ENCODE measurements at places on chromosomes 5 and 9.

DNA sequence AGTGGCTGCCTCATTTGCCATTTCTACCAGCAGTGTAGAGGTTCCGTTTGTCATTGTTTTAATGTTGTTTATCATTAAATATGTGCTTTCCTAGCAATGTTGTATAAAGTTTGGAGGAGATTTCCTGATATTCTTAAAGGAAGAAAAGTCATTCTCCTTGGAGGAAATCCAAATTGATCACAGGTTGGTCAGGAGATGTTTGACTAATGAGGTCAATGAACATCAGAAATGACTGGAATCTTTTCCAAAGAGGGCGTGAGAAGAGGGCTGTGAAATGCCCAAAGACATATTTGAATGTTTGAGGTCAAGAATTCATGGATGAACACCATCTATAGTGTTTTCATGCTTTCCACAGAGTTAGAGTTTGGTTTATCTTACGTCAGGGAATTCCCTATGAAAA, 471.3 kb downstream of the MAT2B start:
- no peak for DNase-seq

DNA sequence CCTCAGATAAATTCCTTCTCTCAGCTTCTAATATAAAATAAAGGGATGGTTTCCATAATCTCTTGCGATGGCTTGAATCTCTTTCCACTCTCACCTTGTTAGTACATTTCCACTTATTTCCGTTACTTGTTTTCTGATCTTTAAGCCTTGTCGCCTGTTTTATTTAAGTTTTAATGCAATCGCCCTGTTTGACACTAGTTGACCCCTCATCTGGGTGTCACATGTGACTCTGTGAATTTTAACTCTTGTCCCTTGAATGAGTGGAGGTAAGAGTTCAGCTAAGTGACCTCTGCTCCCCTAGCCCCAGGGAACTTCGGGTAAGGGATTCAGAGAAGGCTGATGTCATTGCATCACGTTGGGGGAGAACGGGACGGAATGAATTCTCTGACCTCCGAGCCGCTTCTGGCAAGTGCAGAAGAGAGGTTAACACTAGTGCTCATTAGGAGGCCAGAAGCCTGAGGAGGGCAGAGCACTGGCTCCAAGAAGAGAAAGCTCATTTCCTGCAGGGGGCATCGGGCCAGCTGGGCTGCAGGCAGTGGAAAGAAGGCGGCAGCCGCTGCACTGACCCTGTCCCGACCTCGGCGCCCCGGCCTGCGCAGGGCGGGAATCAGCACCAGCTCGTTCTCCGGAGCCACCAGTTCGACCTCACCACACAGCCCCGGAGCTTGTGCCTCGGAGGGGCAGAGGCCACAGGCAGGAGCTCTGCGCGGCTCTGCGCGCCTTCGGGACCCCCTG, 569 bp downstream of the HINT2 start:
- DNase-seq, result peak; percentile 90

GRCh38 chr5:131684595-131684994, 49.6 kb upstream of the RAPGEF6 start:
- no peak for DNase-seq

DNA sequence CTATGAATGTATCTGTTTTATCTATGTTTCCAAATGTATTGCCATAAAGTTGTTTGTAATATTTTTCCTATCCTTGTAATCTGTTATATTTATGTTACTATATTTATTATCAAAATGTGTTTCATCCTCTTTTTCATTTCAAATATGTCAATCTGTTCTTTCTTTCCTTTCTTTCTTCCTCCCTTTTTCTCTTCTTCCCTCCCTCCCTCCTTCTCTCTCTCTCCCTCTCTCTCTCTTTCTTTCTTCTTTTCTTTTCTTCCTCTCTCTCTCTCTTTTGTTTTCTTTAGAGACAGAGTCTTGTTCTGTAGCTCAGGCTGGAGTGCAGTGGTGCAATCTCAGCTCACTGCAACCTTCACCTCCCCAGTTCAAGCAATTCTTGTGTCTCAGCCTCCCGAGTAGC, 91.3 kb downstream of the GTF3C4 start:
- no peak for DNase-seq

- no peak for DNase-seq
Observed at GRCh38 chr5:161190086-161190485, 338.1 kb upstream of the ATP10B start.

- peak; percentile 80 for DNase-seq
Observed at GRCh38 chr5:50969151-50970031, 303.0 kb downstream of the PARP8 start.

DNA sequence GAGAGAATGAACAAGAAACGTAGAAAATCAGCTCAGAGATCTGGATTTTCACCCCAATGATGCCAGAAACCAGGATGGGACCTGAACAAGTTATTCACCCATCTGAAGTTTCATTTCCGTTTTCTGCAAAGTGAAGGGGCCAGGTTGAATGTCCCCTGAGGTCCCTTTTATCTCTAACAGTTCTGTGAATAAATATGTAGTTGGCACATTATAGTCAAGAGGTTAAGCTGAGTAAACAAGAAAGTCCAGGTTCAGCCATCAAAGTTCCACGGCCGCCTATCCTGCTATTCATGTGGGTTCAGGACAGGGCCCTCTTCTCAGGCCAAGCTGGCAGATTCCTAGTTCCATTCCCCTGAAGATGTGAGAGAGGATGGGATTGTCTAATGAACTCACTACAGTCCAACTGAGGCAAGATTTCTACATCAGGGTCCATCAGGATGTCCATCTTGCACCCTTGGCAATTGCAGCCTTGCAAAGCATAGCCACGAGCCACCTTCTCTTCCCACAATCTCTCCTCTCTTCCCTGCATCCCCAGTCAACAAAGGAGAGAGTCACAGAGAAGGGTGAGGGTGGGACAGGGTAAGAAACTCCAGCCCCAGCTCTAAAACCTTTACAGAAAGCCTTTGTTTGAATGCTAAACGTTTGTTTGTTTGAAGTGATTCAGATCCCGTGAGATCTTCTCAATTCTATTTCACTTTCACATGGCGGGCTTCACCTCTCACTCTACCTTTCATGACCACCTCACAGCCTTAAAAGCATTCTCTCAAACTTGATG, 311.0 kb downstream of the SLIT3 start:
- no peak for DNase-seq

- DNase-seq, result no peak
Observed at GRCh38 chr5:131285703-131286399, 22.0 kb downstream of the CDC42SE2 start.

GRCh38 chr9:127390563-127390962, 6.4 kb upstream of the SLC2A8 start:
- no peak for DNase-seq

DNA sequence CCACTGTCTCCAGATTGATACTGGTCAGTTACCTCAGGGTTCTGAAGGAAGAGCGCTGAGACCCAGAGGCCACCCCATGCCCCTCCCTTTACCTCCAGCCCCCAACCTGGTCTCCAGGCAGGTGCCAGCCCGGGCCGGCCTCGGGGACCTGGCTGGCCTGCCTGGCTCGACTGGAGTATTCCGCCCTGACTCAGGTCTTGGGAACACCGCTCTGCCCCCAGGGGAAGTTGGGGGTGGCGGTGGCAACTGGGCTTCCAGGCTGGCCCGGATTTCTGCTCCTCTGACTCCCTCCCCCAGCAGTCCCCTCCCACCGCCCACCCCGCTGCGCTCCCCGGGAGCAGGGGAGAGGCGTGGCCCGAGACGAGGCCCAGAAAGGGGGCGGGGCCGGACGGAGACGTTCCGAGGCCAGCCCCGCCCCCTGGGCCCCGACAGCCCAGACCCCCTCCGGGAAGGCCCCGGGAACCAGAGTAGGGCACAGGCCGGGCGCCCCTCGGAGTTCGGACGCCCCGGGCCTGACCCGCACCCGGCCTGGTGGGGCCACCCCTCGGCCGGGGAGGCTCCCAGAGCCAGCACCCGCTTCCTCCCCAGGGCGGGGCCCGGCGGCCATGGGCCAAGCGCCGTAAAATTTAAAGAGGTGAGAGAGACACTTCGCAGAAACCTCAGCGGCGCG, 82.5 kb upstream of the ZBTB43 start:
- peak; percentile 42 for DNase-seq

DNA sequence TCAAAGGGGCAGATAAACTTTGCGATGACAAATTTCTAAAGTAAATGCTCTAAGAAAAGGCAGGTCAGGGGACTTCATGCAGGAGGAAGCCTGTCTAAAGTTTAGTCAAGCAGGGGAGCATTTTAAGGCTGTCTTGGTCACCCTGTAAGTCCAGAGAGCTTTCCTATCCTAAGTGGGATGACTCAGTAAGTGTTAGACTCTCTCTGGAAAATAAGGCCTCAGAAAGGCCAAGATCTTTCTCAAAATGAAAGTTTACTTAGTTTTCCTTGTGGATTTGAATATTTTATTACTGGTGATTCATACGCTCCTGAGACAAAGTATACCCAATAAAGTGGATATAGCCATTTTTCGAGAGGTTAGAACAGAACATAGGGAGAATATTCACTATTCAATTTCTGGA, 806.9 kb upstream of the CDH9 start:
- DNase-seq, result no peak

- DNase-seq, result no peak
Observed at GRCh38 chr9:106023455-106023854, 329.1 kb downstream of the TMEM38B start.

GRCh38 chr5:121758615-121759014, 93.1 kb upstream of the FTMT start:
- DNase-seq, result peak; percentile 45

GRCh38 chr9:26331223-26331622, 561.4 kb downstream of the CAAP1 start:
- no peak for DNase-seq

- DNase-seq, result no peak
Observed at GRCh38 chr9:137454597-137455358, 4.4 kb downstream of the NSMF start.

DNA sequence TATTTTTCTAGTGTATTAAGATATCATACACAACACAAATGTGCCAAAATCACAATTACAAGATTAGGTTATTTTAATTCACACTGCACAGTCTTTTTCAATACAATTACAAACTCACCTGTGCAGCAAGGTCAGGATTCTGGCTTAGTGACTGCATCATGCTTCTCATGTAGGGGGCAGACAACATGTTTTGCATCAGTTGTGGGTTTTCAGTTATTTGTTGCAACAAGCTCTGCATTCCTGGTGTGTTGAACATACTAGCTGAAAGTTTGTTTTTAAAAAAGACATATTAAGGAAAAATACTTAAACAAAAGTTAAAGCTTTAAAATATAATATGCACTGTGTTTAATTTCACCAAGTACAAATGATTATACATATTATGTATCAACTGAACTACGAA, 38.7 kb downstream of the UBQLN1 start:
- no peak for DNase-seq

GRCh38 chr9:37371565-37372464, 50.7 kb upstream of the GRHPR start:
- no peak for DNase-seq

- no peak for DNase-seq
Observed at GRCh38 chr5:172505845-172506244, 51.5 kb upstream of the SH3PXD2B start.

DNA sequence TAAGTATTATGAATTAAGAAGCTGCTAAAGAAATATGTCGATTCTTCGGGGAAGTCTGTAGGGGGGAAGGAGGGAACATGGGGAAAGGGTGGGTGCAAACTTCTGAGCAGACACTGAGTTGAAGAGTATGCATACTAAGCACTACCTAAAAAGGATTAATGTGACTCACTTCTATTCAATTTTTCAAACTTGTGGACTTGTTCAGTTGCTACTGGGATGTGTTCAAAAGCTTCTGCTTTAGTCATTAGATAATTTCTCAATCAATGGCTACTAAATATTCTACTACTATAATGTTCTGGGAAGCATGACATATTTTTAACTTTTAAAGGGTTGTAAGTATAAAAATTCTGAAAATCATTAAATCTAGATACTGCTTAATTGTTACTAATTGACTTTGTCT, 109.7 kb upstream of the FER start:
- DNase-seq, result no peak

DNA sequence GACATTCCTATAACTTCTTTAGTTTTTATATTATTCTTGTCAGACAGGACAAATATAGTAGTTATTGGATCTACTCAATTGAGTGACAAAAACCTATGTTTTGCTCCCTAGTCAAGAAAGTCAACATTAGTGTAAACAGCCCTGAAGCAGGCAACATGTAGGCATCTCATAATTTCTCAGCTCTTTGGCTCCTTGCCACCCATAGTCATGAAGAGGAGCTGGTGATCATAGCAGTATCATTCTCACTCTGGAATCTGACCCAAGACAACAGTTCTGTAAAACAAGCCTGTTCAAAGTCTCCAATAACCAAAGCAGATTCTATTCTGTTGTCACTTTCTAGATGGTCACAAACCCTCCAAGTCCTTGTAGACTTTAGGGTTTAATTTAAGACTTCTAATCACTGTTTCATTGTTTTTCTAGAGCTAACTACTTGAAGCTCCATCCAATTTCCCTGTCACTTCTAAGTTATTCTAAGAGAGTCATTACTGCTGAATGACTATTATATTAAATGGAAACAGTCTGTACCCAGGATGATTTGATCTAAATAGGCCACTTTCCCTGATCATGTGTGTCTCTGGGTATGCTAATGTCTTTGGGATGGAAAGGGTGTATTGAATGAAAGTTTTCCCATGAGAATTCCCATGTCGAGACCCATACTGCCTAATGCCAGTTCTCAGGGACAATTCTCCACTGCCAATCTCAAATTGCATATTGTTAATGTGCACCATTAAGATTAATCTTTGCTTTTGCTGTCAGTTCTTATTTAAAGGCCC, 533.3 kb downstream of the ACTL7B start:
- no peak for DNase-seq

- DNase-seq, result no peak
Observed at GRCh38 chr5:101637599-101637998, 658.5 kb downstream of the SLCO4C1 start.

DNA sequence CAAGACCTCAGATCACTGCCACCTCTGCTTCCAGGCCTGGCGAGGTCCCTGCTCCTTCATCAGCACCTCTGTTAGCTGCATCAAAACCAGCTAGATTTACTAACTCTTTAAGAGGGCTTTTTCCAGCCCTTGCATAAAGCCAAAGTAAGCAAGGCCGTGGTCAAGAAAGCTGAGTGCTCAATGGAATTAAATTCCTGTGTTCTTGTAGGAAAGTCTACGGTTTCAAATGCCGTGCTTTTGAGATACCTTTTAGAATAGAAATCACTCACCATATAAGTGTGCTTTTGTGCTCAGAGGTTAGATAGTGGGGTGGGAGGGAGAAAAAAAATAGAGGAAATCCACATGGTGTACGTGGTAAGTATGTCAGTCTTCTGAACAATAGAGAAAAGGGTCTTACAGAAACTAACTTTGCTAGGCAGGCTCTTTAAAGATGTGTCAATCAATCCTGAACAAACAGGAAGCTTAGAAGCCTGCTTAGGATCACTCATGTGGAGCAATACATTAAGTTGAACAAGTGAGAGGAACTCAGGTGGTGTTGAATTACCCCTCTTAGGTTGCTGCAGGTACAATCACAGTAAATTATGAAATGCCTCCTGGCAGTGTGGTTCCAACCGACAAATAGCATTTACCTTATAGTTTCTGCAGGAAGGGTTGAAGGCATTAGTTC, 79.7 kb downstream of the SEMA6A start:
- no peak for DNase-seq

DNA sequence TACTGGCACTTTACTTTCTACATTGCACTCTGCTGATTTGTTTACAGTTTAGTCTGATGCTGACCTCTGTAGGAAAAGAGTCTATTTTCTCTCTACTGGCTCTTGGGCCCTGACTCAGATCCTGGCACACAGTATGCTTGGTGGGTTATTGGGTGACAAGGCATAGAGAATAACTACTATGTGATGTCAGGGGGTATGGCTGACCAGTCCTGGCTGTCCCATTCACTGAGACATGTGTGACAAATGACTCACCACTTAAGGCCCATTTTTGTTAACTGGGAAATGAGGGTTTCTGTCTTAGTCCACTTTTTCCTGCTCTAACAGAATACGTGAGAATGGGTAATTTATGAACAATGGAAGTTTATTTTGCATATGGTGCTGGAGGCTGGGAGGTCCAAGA, 66.4 kb downstream of the DAPK1 start:
- no peak for DNase-seq

Data from retina (tissue), 1 donor.